Cerebellar nuclear complex (tissue), 1 donor: ENCODE measurements at places on chromosomes 12 and 14.

DNA sequence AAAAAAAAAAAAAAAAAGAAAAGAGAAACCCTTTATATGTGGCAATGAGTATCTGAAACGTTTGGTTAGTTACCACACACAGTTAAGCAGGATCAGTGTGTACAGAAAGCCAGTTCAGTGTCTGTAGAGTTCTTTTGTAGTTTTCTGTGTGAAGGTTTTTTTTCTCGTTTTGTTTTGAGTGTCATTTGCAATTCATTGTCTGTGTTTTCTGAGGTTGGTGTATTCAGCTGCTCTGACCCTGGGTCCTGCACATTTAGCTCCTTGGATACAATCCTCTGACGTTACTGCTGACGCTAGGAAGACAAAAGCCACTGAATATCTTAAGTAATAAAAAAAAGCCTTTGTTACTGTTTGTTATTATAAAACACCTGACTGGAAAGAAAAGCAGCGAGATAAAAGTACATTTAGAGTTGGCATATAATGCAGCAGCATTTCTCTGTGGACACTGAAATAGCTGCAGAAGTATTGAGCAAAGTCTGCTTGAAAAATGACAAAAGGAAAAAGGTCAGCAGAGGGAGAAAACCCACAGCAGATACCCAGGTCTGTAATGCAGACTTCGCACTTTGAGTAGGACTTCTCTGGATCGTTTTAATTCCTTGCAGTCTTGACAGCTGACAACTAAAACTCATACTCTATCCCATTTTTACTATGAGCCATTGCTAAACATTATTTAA, 89.0 kb downstream of the POLR3B start:
- no peak for DNase-seq

DNA sequence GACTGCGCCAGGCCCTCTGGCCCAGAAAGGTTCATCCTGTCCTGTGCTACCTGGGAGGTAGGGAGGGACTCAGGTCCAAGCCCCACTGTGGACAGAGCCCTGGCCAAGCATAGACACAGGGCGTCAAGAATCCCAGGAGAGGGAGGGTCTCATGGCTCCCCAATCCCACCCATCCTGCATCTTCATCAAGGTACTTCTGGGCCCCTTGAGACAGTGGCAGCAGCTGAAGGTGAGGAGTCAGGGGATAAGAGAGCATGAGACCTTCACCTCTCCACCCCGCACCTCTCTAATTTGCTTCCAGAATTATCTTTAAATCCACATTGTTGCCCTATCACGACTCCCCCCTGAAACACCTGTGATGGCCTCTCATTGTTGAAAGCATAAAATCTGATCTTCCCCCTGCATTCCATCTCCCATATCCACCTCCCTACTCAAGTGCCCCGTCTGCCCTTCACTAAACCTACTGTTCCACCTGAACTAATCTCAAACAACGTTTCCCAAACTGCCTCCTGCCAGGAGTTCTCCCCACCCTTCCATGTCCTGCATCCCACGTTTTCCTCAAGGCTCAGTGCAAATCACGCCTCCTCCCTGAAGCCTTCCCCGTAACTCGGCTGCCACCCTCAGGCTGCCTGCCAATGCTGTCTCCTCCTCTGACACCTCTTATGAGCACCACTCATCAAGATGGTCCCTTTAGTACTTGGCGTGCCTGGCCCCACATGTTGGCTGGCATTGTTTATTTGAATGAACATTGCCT, 27.1 kb downstream of the KRT18 start:
- no peak for DNase-seq

- no peak for DNase-seq
Observed at GRCh38 chr12:77891518-77892147, 60.9 kb downstream of the NAV3 start.

DNA sequence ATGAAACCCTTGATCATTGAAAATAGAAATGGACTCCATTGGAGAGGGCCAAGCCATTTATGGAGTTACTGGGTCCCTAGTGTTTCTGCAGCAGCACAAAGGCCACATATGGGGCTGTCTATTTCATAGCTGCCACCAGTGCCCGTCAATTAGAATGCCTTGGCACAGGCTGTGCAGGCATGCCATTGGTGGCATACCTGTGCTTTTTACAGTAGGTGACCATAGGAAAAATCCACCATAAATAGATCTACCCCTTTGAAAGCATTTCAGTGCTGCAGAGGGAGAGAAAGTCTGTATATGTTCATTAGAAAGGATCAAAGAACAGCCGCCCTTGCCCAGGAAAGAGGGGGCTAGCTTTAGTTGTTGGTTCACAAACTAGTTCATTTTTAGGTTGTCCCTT, 13.1 kb downstream of the MYBPC1 start:
- DNase-seq: no peak

DNA sequence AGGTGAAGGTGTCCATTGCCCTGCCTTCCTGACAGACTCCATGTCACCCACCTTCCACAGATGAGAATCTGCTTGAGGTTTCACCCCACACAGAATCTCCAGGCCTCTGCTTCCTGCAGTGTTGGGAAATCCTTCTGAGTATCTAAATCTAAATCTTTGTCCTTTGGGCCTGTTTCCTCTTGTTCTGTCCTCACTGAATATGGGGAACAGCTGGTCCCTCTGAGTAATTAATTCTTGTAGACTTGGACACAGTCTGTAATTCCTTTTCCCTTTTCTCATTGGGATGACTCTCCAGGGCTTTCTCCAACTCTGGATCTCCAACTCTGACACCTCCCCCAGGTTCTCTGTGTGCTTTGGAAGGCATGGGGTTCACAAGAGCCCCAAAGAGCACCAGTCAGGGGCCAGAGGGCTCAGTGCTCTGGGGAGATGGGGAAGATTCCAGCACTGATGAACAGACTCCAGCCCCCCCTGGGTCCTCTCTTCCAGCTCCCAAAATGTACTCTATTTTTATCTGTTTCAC, 2.3 kb upstream of the ACVRL1 start:
- no peak for DNase-seq

DNA sequence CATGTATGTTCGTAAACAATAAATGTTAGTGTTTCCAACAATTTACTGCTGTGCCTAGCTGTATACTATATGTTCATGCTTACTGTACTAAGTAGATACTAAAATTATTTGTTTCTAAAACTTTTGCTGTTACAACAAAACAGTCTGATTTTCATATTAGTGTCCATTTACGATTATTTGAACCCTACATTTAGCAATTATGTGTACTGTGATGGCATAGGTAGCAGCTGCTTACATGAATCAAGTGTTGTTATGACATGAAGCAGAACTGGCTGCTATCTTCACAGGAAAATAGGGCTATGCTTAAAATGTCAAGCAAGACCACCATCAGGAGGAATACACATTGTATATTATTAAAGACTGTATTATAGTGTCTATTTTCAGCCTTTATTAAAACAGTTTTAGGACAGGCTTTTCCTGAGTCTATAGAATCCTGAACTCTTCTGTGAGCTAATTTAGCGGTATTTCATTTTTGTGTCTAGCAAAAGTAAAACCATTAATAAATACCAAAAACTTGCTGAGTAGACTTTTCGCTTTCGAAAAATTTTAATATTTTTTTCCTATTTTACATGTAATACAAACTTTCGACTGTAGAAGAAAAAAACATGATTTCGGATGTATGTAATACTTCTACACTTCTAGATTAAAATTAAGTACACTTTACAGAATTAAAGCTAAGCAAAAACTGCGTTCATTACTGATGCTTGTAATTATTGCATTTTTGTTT, 1.1 kb upstream of the WDR89 start:
- no peak for DNase-seq

GRCh38 chr12:126337556-126338441, 1272.6 kb downstream of the AACS start:
- no peak for DNase-seq

- DNase-seq: no peak
Observed at GRCh38 chr12:108856170-108856427, 1.3 kb downstream of the SSH1 start.
